ENCODE measurements at places on chromosomes 1 and 21.

DNA sequence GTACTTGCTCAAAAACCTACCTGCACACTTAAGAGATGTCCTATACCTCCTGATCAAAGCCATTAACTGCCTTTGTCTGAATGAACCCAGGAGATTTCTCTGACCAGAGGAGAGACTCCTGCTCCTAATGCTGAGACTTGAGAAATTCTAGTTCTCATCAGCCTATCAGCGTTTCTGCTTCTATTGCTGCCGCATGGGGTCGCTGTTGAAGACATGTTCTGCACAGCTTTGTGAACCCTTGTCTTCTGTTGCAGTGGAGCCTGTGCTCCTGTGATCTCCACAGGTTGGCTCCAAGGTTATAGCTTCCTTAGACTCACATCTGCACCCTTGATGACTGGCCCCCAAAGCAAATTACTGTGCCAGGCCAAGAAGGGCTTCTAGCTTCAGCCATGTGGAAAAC lies 40.2 kb downstream of the EDN2 start:
- no peak for DNase-seq

GRCh38 chr1:232686346-232686745 lies 56.4 kb upstream of the SIPA1L2 start:
- DNase-seq: no peak

DNA sequence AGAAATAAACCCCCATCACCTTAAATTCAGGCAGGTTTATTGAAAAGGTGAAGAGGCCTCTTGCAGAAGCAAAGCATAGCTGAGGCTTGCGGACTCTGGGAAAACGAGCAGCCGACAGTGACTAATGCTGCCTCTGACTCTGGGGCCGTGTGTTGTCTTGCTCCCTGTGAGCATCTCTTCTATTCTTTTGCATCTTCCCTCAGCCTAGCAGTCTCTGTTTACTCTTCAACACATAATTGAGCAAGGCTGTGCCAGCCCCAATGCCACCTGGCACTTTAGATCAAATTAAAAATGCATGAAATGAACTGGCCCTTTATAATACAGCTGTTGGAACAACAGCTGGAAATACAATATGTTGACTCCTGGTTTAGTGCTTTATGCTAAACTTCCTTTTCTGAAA lies 18.4 kb upstream of the REG4 start:
- DNase-seq: no peak

GRCh38 chr1:26614655-26615411 lies 81.0 kb upstream of the ARID1A start:
- no peak for DNase-seq

- no peak for DNase-seq
Measured at GRCh38 chr1:85022700-85023099, 25.6 kb downstream of the MCOLN3 start.

GRCh38 chr1:219347376-219347775 lies 173.7 kb downstream of the LYPLAL1 start:
- DNase-seq: no peak

DNA sequence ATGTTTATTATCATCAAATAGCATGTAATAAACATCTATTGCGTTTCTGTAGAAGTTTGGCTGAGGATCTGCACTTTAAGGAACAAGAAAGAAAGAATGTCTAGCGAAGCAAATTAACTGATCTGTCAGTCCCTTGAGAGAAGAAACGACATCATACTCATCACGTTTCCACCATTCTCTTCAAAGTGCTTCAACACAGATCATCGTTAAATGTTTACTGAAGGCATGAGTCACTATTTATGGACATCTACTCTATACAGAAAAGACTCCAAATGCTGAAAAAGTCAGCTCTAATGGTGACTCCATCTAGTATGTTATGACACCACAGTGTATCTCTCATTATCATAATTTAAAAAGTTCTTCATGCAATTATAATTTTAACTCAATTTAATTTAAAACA lies 369.1 kb downstream of the RGS7 start:
- DNase-seq: no peak

DNA sequence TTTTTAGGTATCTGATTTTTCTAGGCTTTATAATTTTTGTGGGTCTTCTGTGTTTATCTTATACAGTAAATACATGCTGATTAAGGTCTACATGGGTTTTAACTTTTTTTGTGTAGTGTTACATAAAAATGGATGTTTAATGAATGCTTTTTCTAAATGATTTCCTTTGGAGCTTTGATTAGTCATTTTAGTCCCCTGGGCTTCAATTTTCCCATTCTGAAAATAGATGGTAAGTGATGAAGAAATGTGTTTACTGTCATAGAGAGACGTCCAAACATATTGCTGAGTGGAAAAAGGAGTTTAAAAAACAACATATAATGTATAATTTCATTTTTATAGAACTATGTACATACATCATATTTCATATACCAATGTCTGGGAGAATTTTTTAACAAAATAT lies 140.9 kb upstream of the HMCN1 start:
- DNase-seq: no peak

GRCh38 chr1:190429932-190430331 lies 47.7 kb downstream of the BRINP3 start:
- no peak for DNase-seq

- no peak for DNase-seq
Measured at GRCh38 chr1:223639331-223639749, 26.2 kb downstream of the CAPN8 start.

- DNase-seq: no peak
Measured at GRCh38 chr1:94522304-94522703, 19.3 kb downstream of the F3 start.

- DNase-seq: peak; percentile 58
Measured at GRCh38 chr1:160403244-160403643, 2.9 kb downstream of the VANGL2 start.

GRCh38 chr1:89358287-89358893 lies 5.5 kb upstream of the GBP6 start:
- DNase-seq: peak; percentile 78

DNA sequence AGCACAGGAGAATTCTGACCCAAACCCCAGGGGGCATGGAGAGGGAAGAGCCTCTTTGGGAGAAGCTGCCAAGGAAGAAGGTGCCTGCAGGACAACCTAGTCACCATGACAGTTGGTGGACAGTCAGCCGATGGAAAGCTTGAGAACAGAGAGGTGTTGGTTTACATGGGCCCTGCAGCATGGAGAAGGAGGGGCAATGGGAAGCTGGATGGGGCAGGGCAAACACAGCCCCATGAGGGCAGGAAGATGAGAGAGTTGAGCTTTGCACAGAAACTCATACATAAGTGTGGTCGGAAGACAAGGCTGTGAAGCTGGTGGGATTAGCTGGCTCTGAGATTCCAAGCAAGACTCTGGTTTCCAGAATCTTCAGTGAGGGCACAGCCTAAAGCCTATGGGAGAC lies 6.6 kb upstream of the SLC5A9 start:
- no peak for DNase-seq

- no peak for DNase-seq
Measured at GRCh38 chr1:175158170-175158591, 34.4 kb downstream of the KIAA0040 start.

DNA sequence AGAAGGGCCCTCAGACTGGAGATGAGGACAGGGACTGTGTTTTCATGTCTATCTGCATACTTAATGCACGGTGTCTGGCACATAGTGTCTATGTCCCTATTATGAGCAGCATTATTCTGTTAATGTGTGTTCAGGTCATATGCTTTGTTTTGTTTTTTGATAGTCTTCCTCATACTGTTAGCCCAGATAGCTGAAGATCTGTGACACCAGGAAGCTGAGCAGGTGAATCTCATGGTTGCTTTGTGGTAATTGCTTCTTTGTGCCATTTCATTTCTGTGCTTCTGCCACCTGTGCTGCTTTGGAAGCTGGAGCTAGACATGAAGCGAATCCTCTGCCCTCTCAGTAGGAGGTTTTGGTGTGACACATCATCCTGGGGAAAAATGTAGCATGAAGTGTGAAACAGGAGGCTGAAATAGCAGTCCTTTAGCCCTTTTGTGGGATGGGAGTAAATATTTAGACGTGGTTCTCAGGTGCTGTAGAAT lies 15.8 kb downstream of the SMAP2 start:
- DNase-seq: no peak

- DNase-seq: no peak
Measured at GRCh38 chr1:199085903-199086302, 447.1 kb downstream of the PTPRC start.
